ENCODE measurements at places on chromosomes 3 and 15. TPM values are rescaled to one million over a fixed set of nuclear protein-coding genes. Genes with fewer than 3 reads are reported as not detected.

SPINT1 gene
- total RNA-seq, result 6.5 TPM

SLC9A9 gene
- total RNA-seq, result 3.1 TPM

LSG1 gene
- total RNA-seq, result 20.5 TPM

CCDC54 gene
- not detected for total RNA-seq

ECE2 gene
- 1.6 TPM for total RNA-seq

GRCh38 chr3:14337828-14338227 is 64.6 kb upstream of the SLC6A6 start:
- H3K4me1 ChIP-seq, result no peaks in the 10 kb centered on the region
- H3K27ac ChIP-seq, result no peak overlapping the region
- H3K36me3 ChIP-seq, result no peaks in the 10 kb centered on the region
- H3K4me3 ChIP-seq, result no peak overlapping the region
- no peaks in the 10 kb centered on the region for H3K27me3 ChIP-seq

GRCh38 chr3:56190771-56191305 is 277.4 kb downstream of the ERC2 start:
- no peak overlapping the region for H3K4me3 ChIP-seq
- H3K27ac ChIP-seq, result no peak overlapping the region
- no peaks in the 10 kb centered on the region for H3K36me3 ChIP-seq
- H3K27me3 ChIP-seq, result no peaks in the 10 kb centered on the region
- no peak for DNase-seq

DNA sequence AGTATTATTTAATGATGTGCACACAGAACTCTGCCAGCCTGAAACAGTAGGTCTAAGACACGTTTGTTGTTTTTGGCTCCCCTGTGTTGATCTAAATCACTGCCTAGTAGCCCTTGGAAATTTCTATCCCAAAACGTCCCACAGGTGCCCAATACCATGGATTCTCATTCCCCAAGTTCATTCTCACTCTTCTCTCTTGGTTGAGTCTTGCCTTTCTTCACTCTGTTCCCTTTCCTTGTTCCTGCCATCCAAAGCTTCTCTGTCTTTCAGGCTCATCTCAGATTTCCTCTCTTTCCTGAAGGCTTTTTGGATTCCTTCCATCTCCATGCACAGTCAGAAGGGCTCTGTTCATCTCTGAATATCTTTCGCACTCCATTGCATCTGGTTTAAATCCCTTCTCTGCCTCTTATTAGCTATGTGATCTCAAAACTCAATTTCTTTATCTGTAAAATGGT is 54.2 kb downstream of the PPARG start:
- H3K36me3 ChIP-seq, result no peaks in the 10 kb centered on the region
- no peak overlapping the region for H3K27ac ChIP-seq
- DNase-seq, result no peak
- H3K4me1 ChIP-seq, result no peaks in the 10 kb centered on the region
- no peaks in the 10 kb centered on the region for H3K27me3 ChIP-seq

DNA sequence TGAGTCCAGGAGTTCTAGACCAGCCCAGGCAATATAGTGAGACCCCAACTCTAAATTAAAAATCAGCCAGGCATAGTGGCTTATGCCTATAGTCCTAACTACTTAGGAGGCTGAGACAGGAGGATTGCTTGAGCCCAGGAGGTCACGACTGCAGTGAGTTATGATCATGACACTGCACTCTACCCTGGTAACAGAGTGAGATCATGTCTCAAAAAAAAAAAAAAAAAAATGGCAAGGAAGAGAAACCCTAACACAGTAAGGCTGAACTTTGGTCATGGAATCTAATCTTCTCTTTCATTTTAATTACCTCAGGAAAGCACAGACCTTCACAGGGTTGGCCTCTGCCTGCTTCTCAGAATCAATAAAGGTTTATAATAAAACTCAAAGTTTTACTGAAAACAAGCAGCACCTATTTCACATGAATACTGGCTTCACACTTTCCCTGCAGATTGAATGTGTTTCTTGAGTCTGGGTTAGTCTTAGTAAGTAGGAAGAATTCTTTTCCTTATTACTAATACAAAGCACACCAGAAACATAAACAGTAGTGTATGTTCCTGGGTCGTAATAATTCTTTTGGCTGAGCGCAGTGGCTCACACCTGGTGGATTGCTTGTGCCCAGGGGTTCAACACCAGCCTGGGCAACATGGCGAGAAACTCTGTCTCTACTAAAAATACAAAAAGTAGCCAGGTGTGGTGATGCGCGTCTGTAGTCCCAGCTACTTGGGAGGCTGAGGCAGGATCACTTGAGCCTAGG is 11.6 kb upstream of the NR2C2 start:
- no peak overlapping the region for H3K27ac ChIP-seq
- H3K27me3 ChIP-seq, result no peaks in the 10 kb centered on the region
- H3K4me3 ChIP-seq, result no peak overlapping the region
- H3K4me1 ChIP-seq, result no peaks in the 10 kb centered on the region
- no peak for DNase-seq

GRCh38 chr3:179348325-179349013 is 960 bp downstream of the MFN1 start:
- H3K4me1 ChIP-seq, result peaks cover 15% of the 10 kb centered on the region
- peak overlapping the region; percentile 93 for H3K27ac ChIP-seq
- H3K36me3 ChIP-seq, result peaks cover 24% of the 10 kb centered on the region
- DNase-seq, result no peak
- H3K4me3 ChIP-seq, result peak overlapping the region; percentile 84

- no peak overlapping the region for H3K27ac ChIP-seq
- DNase-seq, result no peak
- no peaks in the 10 kb centered on the region for H3K27me3 ChIP-seq
- H3K4me1 ChIP-seq, result no peaks in the 10 kb centered on the region
- H3K36me3 ChIP-seq, result no peaks in the 10 kb centered on the region
Measured at GRCh38 chr15:35142578-35142977, 57.5 kb upstream of the NANOGP8 start.

DNA sequence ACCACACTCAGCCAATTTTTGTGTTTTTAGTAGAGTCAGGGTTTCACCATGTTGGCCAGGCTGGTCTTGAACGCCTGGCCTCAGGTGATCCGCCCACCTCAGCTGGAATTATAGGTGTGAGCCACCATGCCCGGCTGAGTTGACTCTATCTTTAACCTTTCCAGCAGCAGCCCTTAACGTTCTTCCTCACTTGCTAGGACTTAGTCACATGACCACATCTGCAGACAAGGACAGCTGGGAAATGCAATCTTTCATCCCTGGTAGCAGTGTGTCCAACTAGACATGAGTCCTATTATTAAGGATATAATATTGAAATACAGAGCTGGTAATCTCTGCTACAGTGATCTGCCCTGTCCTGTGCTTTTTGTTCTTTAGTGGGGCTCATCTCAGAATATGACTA is 18.0 kb downstream of the LCMT2 start:
- no peaks in the 10 kb centered on the region for H3K36me3 ChIP-seq
- DNase-seq, result no peak
- no peak overlapping the region for H3K4me3 ChIP-seq

GRCh38 chr3:50520849-50521248 is 17.4 kb upstream of the CACNA2D2 start:
- no peak for DNase-seq
- no peak overlapping the region for H3K27ac ChIP-seq
- no peaks in the 10 kb centered on the region for H3K4me1 ChIP-seq
- H3K4me3 ChIP-seq, result no peak overlapping the region
- H3K27me3 ChIP-seq, result no peaks in the 10 kb centered on the region

- no peaks in the 10 kb centered on the region for H3K36me3 ChIP-seq
- H3K27me3 ChIP-seq, result no peaks in the 10 kb centered on the region
- H3K4me1 ChIP-seq, result peaks cover 31% of the 10 kb centered on the region
- H3K4me3 ChIP-seq, result peak overlapping the region; percentile 19
- peak overlapping the region; percentile 68 for H3K27ac ChIP-seq
- no peak for DNase-seq
Measured at GRCh38 chr15:68114356-68114755, 60.2 kb downstream of the PIAS1 start.

DNA sequence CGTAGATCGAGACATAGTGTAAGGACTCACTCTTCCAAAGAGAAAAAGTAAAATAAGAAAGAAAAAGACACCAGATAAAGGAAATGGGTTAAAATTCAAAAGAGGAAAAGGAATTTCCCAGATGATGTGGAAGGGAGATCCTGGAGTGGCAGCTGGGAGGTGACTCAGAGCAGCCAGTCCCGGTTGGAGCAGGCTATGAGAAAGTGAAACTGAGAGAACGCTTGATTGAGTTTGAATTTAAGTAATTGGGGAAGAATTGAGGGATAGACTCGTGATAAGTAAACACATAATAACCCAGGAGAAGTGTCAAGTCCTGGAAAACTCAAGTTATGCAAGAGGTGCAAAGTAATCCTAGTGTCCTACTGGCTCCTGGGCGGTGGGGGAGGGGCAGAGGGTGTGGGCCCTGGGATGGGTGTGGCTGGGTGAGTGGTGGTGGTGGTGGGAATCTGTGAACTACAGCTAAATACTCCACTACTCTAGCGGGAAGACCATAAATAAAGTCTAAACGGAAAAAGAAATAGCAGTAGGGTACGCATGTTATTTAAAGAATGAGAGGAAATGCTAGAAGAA is 1.2 kb downstream of the PRR20G start:
- no peaks in the 10 kb centered on the region for H3K27me3 ChIP-seq
- DNase-seq, result no peak
- H3K27ac ChIP-seq, result no peak overlapping the region
- H3K36me3 ChIP-seq, result no peaks in the 10 kb centered on the region
- H3K4me1 ChIP-seq, result no peaks in the 10 kb centered on the region

GRCh38 chr3:55014081-55014480 is 86.2 kb upstream of the LRTM1 start:
- H3K36me3 ChIP-seq, result no peaks in the 10 kb centered on the region
- H3K27me3 ChIP-seq, result no peaks in the 10 kb centered on the region
- H3K27ac ChIP-seq, result no peak overlapping the region
- no peak overlapping the region for H3K4me3 ChIP-seq
- no peak for DNase-seq

GRCh38 chr15:29528276-29528675 is 258.7 kb upstream of the NSMCE3 start:
- H3K36me3 ChIP-seq, result no peaks in the 10 kb centered on the region
- DNase-seq, result no peak
- no peak overlapping the region for H3K4me3 ChIP-seq

DNA sequence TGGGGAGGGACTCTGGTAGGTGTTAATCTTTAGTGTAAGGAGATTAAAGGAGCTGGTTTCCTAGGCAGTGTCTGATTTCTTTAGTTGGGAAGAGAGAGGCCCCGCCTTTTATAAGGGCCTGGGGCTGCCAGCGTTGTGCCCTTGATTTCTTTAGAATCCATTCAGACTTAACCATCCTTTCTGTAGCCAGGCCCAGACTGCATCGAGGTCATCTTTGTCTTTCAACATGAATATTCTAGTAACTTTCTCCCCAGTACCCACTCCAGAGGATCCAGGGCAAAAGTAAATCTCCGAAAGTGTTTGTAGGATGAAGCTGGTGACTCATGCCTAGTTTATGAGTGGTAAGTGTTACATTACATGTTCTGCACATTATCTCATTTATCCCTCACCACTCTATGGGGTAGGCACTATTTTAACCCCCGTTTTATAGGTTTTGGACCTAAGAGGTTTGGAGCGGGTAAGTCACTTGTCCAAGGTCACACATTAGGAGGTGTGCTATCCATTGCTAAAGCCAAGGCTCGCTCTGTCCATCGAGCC is 11.8 kb upstream of the USP3 start:
- H3K27ac ChIP-seq, result no peak overlapping the region
- no peak for DNase-seq
- no peaks in the 10 kb centered on the region for H3K36me3 ChIP-seq
- H3K4me1 ChIP-seq, result no peaks in the 10 kb centered on the region

DNA sequence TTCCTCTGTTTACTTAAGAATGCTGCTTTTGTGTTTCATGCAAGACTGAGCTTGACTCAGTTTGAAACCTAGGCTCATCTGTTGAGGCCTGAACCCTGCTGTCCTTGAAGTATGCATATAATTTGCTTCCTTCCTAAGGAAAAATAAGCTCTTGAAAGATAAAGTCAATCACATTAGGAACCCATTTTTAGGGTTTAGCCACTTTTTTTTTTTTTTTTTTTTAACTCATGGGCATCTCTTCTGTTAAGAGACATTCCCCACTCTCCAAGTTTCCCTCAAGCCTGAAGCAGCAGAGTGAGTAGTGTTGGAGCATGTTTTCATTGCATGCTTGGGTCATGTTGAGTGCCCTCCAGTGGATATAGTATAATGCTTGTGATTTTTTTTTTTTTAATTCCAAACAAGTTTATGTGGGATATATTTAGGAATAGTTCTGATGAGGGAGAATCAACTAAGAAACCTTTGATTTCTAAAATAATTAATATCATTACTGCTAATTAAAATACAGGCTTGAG is 3.6 kb downstream of the CTNNB1 start:
- H3K27ac ChIP-seq, result peak overlapping the region; percentile 28
- DNase-seq, result no peak
- H3K4me3 ChIP-seq, result no peak overlapping the region
- no peaks in the 10 kb centered on the region for H3K27me3 ChIP-seq
- peaks cover 74% of the 10 kb centered on the region for H3K4me1 ChIP-seq

All from right atrium auricular region (tissue), 2 donors.